Activated T-cell treated with anti-CD3 and anti-CD28 coated beads for 24 hours (primary cell): ENCODE measurements at places on chromosomes 6 and 20.

GRCh38 chr6:135233686-135234491 lies 52.8 kb downstream of the MYB start:
- no peak for DNase-seq

- no peak for DNase-seq
Measured at GRCh38 chr20:33296206-33296605, 13.2 kb downstream of the BPIFB1 start.

- DNase-seq: no peak
Measured at GRCh38 chr20:15071085-15071808, 733.8 kb upstream of the FLRT3 start.

GRCh38 chr6:111011360-111012142 lies 29.7 kb downstream of the RPF2 start:
- DNase-seq: no peak

DNA sequence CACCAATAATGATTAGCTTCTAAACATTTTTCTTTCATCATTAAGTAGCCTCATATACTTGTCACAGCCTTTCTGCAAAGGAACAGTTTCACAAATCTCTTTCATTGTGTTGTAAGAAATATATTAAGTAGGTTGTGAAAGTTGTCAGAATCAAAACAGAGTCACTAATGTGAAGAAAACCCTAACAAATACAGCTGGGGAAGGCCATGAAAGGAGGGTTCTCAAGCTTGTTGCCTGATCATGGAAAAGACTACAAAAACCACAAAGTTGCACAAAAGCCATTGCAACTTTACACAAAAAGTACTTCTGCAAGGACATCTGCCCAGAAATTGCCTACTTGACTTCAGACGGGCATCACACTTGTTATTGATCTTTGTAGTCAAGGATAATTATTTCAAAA lies 216.1 kb downstream of the ALDH8A1 start:
- DNase-seq: no peak

DNA sequence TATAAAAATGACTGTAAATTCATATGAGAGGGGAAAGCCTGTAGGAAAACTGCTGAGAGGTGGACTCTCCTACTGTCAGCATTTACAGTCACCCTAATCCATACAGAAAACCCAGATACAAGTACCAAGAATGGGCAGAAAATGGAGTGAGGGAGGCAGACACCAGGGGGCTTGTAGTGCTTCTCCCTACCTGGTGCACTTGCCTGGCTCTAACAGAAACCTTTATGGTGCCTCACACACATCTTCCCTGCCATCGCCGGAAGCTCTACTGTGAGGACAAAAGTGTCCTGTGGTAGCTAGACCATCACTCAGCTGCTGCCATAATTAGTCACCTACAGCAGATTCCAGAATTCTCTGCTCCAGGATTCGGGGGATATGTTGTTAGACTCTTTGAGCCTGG lies 441.3 kb downstream of the TFAP2B start:
- no peak for DNase-seq

GRCh38 chr6:6704103-6705060 lies 115.9 kb downstream of the LY86 start:
- no peak for DNase-seq

GRCh38 chr6:154352898-154353585 lies 3.6 kb downstream of the IPCEF1 start:
- peak; percentile 33 for DNase-seq

DNA sequence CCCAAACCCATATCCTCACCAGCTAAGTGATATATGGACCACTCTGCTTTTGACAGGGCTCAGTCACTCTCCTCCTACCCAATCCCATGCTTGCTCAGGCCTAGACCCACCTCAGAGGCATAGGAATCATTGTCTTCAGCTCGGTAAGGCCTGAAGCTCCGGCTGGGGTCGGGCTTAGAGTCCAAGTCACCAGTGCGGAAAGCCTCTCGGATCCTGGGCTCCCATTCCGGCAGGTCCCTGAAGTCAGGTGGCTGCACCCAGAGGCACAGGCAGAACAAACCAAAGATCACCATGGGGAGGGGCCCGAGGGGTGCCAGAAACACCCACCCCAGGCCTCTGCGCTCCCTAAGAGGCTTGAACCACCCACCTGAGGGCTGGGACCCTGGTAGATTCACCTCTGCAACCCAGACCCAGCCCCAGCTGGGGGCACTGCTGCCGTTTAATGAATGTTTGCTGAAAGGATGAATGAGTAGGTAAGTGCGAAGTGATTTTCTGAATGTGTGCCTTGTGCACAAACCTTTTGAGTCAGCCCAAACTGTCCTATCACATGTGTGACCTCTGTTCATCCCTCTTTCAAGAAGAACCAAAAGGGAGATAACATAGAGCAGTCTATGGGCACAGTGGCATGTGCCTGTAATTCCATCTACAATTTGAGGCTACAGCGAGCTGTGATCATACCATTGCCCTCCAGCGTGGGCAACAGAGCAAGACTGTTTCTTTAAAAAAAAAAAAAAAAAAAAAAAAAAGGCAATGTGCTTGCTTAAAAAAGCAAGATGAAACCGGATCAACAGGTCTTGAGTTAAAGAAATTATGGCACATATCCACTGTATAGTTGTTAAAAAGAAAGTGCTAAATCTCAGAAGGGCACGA lies 39.3 kb upstream of the DSN1 start:
- DNase-seq: no peak

DNA sequence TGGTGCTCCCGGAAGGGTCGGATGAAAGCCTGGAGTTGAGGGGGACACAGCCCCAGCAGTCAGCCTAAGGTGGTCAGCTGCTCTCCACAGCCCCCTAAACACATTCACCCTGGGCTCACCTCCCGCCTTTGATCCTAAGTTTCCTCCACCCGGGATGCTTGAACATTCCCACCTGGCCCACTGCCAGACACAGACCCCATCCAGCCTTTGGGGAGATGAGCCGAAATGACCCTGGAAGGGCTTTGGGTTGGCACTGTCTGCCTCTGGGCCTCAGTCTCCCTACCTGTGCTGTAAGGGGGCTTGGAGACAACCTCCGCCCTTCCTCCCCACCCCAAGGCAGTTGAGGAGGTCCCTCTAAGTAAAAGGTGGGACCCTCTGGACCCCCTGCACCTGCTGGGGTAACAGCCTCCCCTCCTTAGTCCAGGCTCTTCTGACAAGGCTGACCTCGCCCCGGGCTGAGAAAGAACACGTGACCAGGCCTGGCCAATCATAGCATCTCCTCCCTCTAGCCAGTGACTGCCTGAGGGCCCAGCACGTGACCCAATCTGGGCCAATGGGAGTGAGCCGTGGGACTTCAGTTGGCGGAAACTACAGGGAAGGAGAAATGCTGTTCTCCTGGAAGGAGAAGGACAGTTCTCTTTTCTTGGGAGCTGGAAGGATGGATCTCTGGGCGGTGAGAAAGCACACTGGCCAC lies 16.9 kb upstream of the UBE2V1 start:
- DNase-seq: no peak

GRCh38 chr6:71171497-71172070 lies 117.0 kb upstream of the OGFRL1 start:
- no peak for DNase-seq

DNA sequence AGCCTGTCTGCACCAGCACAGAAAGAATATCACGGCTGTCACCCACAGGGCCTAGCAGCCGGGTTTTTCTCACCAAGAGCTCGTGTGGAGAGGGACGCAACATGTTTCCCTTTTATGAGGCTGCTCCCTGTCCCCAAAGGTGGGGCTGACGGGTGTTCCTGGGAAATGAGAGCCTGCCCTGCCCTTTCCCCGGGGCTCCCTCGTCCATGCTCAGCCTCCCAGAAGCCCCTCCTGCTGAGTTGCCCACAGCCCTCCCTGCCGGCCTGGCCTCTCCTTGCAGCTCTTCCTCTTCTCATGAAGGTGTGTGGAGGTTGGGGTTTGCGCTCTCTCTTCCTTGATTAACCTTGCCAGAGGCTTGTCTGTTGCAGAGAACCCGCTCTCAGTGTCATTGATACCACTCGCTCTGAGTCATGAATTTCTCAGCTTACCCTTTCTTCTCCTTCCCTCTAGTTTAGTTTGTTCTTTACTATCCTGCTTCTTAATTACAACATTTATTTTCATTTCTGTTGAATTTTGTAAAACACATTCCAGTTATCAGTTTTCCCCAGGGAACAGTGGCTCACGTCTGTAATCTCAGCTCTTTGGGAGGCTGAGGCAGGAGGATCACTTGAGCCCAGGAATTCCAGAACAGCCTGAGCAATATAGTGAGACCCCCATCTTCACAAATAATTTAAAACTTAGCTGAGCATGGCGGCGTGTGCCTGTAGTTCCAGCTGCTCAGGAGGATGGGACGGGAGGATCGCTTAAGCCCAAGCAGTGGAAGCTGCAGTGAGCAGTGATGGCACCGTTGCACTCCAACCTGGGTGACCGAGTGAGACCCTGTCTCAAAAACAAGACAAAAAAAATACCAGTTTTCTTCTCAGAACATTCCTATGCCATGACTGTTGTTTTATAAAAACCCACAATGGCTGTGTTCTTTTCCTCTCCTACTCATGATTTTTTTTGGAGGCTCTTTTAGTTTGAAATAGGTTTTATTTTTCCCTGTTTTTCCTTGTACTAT lies 103.8 kb downstream of the TMEM242 start:
- no peak for DNase-seq

DNA sequence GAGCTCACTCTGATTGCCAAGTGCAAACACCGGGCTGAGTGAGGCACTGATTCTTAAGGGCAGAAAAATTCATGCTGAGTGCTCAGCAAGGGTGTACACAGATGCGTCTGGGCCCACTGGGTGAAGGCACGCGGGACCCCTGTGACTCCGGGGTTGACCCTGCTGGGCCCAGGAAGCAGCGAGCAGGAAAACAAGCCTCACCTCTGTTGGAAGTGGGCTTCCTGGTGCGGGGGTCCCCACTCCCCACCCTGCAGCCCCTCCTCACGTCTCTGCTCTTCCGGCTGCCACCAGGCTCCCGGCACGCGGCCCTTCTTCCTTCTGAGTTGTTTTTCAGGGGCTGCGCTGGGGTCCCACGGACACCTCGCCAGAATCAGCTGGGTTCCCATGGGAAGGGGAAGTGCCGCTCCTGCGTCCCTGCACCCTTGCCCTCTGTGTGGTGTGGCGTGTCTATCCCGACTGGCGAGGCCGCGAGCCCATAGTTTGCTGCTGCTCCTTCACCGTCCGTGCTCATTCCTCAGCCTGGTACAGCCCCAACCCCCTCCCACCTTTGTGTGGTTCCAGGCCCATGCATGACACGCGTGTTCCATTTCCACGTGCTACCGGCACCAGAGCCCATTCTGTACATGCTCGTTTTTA lies 80.6 kb upstream of the BHLHE23 start:
- no peak for DNase-seq

- DNase-seq: no peak
Measured at GRCh38 chr20:53385941-53386767, 207.5 kb downstream of the ZNF217 start.

DNA sequence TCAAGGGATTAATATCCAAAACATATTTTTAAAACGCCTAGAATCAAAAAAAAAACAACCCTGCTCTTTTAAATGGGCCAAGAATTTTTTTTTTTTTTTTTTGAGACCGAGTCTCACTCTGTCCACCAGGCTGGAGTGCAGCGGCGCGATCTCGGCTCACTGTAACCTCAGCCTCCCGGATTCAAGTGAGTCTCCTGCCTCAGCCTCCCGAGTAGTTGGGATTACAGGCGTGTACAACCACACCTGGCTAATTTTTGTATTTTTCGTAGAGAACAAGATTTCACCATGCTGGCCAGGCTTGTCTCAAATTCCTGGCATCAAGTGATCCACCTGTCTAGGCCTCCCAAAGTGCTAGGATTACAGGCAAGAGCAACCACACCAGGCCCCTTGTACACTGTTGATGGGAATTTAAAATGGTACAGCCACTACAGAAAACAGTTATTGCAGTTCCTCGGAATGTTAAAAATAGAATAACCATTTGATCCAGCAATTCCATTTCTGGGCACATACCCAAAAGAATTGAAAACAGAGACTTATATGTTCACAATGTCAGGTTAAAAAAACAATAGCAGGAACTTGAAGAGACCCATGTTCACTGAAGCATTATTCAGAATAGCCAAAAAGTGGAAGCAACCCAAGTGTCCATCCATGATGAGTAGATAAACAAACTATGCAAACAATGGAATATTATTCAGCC lies 3.1 kb upstream of the MYL9 start:
- DNase-seq: no peak

DNA sequence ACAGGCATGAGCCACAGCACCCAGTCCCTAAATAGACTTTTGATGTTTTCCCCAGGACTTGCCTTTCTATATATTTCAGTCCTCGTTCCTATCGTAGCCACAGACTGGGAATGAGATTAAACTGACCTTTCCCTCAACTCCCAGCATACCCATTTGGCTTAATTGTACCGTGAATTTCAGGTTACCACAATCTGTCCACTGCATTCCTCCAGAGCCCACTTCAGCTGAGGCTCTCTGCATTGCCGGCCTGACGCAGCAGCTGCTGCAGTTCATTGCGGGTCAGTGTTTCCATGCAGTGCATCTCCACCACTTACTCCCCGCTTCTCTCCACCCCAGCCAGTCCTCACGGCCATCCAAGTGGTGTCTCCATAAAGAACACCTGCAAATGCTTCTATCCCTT lies 103.1 kb upstream of the RIN2 start:
- no peak for DNase-seq

- no peak for DNase-seq
Measured at GRCh38 chr6:85008296-85009009, 244.1 kb upstream of the TBX18 start.

DNA sequence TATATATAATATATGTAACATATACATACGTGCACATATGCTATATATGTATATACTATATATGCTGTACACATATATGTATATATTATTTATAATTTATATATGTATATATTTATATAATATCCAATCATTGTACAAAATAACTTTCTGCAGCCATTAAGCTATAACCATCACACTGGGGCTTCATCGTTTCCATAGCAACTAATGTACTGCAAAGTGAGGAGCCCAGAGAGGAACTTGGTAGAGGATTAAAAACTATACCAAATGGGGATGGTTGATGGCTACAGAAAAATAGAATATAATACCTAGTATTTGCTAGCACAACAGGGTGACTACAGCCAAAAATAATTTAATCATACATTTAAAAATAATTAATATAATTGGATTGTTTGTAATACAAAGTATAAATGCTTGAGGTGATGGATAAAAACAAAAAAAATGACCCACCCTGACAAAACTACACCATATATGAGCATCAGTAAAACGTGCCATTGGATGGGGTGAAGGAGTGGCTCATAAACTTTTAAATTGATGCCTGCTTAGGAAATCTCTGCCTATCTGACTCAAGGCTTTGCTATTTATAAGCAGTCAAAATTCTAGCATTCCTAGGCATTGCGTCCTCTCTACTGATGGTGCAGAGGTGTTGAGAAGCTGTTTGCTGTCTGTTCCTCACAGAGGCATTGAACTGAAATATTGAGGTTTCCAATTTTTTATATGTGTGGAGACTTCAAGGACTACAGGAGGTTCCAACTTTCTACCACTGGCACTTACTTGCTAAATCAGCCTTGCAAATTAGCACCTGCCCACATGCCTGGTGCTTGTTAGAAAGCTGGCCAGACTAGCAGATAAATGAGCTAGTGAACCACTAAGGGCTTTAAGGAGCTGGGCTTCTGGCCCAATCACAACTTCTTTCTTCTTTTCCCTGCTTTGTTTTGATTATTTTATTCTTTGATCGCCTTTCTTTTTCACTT lies 190.1 kb downstream of the SCP2D1 start:
- DNase-seq: no peak
